ENCODE measurements at places on chromosomes 3 and 15. TPM values are rescaled to one million over a fixed set of nuclear protein-coding genes. Genes with fewer than 3 reads are reported as not detected.

DNA sequence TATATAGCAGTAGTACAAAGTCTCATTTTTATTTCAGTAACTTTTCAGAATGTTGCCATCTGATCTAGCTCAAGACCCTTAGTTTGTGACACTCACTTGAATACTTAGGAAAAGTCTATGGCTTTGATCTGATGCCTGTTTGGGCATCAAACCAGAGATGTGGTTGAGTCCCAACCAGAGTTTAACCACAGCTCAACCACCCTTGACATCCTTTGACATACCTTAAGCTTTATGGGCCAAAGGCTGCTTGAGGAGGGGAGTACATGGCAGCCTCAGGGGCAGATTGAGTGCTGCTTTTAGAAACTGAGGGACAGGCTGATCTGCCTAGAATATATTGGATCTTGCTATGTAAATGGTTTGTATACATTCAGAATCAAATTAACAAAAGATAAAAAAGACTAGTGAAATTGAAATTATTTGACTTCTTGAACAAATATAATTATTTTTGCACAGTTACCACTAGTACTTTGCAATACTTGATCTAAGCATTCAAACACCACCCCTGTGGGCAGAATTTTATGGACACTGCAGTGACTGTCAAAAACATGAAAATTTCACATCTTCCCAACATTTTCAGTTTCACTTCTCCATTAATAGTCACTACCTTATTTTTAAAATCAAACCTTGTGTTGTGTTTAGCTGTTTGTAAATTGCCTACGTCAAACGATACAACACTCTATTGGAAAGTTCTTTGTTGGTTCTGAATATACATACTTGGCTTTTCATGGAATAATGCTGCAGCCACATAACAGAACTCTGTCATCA, 199.8 kb downstream of the UBE2E2 start:
- DNase-seq, result no peak

GRCh38 chr15:100723315-100723801, 121.0 kb downstream of the ASB7 start:
- no peak for DNase-seq

DNA sequence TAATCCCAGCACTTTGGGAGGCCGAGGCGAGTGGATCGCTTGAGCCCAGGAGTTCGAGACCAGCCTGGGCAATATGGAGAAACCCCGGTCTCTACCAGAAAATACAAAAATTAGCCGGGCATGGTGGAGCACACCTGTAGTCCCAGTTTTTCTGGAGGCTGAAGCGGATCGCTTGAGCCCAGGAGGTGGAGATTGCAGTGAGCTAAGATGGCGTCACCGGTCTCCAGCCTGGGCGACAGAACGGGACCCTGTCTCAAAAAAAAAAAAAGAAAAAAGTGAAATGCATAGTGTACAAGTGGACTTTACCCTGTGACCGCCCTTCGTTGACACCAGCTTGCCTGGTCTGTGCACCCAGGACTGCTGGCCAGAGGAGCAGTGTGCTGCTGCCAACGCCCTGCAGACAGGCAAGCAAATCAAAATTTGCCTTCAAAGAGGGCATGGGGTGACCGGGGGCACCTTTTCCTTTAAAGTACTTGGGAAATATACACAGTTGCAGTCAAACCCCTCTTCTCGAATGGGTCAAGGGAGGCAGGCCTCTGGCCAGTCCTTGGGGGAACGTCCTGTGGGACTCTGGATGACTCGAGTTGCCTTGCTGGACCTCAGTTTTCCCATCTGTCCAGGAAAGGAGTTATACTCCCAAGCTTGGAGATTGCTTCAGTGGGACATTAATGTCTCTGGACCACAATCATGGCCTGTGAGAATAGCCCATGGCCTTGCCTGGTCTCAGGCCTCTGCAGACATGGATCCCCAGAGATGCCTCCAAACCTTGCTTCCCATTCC, 1.0 kb downstream of the XYLB start:
- no peak for DNase-seq

GRCh38 chr15:49435174-49435573, 12.1 kb downstream of the FGF7 start:
- peak; percentile 44 for DNase-seq

DNA sequence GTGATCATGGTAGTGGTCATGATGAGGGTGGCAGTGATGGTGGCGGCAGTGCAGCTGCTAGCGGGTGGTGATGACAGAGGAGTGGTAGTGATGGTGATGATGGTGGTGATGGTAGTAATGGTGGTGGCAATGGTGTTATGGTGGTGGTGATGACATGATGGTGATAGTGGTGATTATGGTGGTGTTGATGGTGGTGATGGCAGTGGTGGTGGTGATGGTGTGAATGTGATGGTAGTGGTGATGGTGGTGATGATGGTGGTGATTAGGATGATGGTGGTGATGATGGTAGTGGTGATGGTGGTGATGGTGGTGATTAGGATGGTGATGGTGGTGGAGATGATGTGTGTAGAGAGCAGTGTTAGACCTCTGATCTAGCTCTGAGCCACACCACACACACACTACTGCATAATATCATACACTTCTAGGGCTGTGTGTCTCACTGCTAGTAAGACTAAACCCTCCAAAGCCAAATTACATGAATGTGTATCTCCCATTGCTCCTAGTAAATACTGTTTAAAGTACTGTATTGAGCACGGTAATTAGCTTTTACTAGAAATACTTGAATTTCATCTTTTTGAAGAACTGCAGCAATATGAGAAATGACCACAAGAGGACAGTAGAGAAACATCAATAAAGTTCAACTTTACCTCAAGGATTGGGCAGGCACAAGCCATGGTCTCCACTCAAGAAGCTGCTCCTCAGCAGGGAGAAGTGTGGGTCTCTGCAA, 28.8 kb downstream of the TMED3 start:
- DNase-seq, result peak; percentile 22

DNA sequence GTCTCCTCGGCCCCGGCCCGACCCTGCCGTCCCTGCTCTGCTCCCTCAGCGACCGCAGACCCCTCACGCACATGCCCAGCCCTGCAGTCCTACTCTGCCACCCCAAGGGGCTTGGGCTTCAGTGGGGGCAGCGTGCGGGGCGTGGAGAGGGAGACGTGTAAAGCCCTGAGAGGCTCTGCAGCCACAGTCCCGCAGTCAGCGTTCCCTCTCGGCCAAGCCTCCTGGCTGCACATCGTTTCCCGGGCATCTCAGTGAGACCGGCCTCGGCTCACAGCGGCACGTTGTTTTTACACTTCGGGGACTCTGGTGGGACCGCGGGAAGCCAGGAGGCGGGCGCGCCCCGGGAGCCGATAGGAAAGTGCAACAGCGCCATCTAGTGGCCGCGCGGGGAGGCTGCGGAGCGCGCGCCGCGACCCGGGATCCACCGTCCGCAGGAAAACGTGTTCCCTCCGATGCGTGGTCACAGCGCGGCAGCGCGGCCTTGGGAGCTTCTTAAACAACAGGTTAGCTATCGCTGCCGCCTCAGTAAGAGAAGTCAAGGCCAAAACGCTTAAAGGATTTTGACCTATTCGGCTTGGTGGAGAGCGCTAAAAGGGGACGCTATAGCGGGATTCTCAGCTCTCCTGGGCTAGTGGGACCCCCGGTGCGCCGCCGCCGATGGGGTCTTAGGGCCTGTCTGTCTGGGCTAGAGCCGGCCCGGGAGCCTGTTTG, 226.8 kb upstream of the IGF1R start:
- no peak for DNase-seq

DNA sequence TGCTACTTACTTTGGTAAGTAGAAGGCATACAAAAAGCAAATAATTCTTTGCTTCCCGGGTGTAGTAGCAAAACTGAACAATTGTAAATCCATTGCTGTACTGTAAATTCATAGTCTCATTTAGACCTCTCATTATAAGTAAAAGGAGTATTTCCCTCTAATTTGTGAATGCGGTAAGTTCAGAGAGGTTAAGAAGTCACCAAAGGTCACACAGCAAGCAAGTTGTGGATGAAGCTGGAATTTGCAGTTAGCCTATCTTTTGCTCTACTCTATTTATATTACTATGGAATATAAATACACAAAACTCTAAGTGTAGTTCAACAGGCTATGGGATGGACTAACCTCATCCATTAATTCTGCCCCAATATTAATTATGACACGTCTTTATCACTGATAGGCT, 508.3 kb downstream of the MCTP2 start:
- no peak for DNase-seq

DNA sequence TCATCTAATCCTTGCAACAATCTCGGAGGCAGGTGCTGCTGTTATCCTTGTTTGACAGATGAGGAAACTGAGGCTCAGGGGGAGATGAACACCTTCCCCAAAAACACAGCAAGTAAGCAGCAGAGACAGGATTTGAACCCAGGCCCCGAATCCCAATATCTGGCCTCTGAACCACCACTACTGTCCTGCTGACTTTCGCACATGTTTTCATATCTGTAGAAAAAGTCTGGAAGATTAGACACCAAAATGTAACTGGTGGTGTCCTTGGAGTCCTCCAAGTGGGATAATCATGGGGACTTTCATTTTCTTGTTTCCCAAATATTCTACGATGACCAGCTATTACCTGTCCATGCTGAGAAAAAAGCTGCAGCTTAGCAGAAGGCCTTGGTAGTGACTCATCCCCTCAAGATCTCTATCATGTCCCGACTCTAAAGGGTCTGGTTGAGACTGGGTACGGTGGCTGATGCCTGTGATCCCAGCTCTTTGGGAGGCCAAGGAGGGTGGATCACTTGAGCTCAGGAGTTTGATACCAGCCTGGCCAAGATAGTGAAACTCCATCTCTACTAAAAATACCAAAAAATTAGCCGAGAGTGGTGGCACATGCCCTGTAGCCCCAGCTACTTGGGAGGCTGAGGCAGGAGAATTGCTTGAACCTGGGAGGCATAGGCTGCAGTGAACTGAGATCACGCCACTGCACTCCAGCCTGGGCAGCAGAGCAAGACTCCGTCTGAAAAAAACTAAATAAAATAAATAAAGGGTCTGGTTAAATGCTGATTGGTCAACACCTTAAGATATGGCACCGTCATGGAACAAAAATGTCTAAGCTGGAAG, 8.6 kb downstream of the IRAK2 start:
- DNase-seq, result peak; percentile 60

- DNase-seq, result no peak
These were observed 34.6 kb downstream of the CD200R1L start for GRCh38 chr3:112811917-112812660.

DNA sequence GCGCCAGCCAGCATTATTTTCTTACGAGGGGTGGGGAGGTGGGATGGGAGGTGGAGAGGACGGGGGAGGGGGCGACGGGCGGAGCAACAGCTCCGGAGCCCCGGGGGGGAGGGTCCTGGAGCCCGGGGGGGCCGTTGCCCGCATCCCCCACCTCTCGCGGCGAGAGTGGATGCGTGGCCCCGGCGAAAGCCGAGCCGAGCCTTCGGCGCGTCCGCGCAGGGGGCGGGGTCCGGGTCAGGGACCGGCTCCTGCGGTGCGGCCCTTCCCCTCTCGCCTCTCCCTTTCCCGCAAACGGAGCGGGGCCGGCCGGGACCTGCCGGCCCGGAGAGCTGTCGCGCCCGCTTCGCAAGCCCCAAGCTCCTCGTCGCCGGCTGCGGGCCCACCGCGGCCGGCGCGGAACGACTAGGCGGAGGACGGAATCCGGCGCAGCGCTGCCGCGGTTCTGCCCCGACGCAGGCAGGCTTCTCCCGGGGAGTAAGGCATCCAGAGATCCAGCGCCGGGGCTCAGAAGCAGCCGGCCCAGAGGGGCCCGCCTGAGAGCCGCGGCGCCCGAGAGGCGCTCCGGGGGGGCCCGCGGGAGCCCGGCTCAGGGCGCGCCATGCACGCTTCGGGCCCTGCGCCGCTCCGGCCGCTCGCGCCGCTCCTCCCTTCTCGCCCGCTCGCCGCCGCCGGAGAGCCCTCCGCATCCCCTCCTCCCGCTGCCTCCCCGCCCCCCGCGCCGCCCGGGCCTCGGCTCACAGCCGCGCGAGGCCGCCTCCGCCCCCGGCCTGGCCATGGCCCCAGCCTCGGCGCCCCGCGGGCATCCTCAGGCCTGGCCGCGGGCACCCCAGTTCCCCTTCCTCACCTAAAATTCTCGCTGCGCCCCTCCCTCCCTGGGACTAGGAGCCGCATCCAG, 459 bp upstream of the ADCY5 start:
- DNase-seq, result no peak

DNA sequence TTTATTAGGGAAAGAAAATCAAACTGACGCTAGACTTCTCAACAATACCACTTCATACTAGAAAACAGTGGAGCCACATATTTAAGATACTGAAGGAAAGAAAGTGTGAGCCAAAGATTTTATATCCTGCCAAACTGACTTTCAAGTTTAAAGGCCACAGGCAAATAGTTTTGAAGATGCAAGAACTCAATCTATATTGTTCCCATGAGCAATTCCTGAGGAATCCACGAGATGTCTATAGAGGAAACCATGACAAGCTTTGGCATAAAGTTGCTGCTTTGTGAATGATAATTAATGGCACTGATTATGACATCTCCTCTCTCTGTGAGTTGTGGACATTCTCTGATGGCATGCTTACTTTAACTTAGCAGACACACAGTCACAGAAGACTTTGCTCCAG, 276.1 kb upstream of the GOLGA6L4 start:
- DNase-seq, result peak; percentile 42

- no peak for DNase-seq
These were observed 94.5 kb downstream of the IL20RB start for GRCh38 chr3:137052298-137052697.

DNA sequence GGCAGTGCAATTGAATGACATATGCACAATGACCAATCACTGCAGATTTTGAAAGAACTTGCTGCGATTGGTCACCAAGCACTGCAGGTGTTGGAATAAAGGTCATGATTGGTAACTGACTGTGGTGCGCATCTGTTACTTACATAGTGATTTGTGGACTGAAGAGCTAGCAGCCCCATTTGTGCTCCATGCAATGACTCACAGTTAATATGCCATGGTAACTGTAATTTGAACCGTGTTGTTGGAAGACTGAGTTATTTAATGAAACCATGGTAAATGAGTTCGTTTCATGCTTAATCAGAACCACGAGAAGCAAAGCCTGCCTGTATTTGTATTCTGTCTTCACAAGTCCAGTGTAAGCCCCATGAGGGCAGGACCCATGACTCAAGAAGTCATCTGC, 220.5 kb downstream of the TJP1 start:
- DNase-seq, result no peak

The PLIN1 gene
- 0.14 TPM for total RNA-seq

The PLCD1 gene
- 27.4 TPM for total RNA-seq

The SPTBN5 gene
- total RNA-seq, result 1.4 TPM

The CNTN3 gene
- total RNA-seq, result 0.10 TPM

The SPATA12 gene
- total RNA-seq, result 0.03 TPM

The DUOXA2 gene
- total RNA-seq, result not detected

The SIDT1 gene
- 0.11 TPM for total RNA-seq

The DCLK3 gene
- not detected for total RNA-seq

The FRMD4B gene
- total RNA-seq, result 66.8 TPM

The BCL2A1 gene
- not detected for total RNA-seq
